ENCODE measurements at places on chromosomes 6 and 20. TPM values are rescaled to one million over a fixed set of nuclear protein-coding genes. Genes with fewer than 3 reads are reported as not detected.

- DNase-seq: no peak
These were observed 31.3 kb downstream of the GPRC6A start for GRCh38 chr6:116797585-116797984.

GRCh38 chr20:62576815-62577489, 65.4 kb upstream of the SLCO4A1 start:
- DNase-seq: no peak

DNA sequence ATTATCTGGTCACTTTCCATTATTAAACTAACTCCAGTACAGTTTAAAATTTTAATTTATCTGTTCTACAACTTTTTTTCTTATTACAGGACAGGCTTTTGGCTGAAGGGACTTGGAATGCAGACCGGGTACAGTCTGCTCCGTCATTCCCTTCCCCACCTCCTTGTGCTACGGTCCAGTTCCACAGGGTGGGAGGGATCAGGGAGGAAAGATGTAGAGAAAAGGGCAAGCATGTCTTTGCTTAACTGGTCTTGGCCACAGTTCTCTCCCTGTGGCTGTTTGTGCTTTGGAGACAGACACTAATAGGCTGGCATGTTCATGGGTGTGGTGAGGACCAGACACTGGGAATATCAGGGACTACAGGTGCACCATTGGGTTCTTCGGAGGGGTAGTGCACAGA, 12.1 kb upstream of the RGS17 start:
- no peak for DNase-seq

- DNase-seq: no peak
These were observed 385.6 kb downstream of the CDKAL1 start for GRCh38 chr6:20919677-20920385.

The PDE7B gene
- polyA plus RNA-seq: 2.2 TPM

GRCh38 chr6:168118935-168119334, 39.9 kb upstream of the FRMD1 start:
- no peak for DNase-seq

DNA sequence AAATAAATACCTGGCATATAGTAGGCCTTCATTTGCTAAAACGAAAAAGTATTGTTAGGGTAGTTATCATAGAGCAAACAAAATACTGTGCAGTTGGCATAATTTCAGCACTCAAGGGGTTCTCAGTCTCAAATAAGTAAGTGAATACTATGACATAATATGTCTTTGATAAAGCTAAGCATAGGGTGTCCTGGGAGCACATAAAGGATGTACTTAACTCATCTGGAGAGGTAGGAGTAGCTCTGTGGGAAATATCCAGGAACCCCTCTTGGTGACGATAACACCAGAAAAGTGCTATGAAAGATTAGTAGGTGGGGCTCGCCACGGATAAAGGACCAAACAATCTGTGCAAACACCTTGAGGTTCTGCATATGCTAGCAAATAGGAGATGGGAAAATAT, 23.2 kb downstream of the VNN1 start:
- DNase-seq: no peak

DNA sequence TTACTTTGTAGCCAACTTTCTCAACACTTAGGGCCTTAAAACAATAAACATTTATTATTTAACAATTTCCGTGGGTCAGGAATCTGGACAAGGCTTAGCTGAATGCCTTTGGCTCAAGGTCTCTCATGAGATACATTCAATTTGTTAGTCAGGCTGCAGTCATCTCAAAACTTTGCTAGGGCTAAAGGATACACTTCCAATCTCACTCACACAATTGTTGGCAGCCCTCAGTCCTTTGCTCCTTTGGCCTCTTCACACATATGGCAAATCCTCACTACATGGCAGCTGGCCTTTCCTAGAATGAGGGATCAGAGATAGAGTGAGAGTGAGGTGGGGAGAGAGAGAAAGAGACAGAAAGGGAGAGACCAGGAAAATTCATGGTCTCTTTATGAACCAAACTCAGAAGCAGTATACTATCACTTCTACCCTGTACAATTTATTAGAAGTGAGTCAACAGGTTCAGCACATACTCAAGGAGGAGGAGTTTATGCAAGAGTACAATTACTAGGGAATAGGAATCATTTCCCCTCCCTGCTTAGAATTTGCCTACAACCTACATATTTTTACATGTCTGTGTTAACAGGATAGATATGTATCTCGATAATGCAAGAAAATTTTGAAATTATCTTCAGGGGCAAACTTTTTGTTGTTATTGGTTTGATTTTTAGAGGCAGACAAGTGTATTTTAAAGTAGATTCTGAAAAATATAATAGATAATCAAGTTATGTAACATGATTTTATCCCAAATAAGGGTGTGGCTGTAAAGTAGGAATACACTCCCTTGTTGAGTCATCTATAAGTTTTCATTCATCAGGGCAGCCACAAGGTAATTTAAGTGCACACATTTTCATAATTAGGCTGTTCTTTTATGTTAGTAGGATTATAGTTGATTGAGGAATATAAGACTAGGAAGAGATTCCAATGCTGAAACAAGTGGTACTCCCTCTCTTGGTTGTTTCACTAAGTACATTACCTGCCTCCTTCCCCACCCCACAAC, 85.9 kb upstream of the HMGCLL1 start:
- no peak for DNase-seq

The SAMD5 gene
- polyA plus RNA-seq: not detected

The THBS2 gene
- 166 TPM for polyA plus RNA-seq

GRCh38 chr6:75114806-75115205, 91.0 kb downstream of the COL12A1 start:
- no peak for DNase-seq

GRCh38 chr6:156956286-156956685, 179.1 kb downstream of the ARID1B start:
- DNase-seq: no peak

The AGPAT4 gene
- 3.9 TPM for polyA plus RNA-seq

GRCh38 chr6:24581084-24581669, 64.8 kb downstream of the KIAA0319 start:
- DNase-seq: peak; percentile 57

DNA sequence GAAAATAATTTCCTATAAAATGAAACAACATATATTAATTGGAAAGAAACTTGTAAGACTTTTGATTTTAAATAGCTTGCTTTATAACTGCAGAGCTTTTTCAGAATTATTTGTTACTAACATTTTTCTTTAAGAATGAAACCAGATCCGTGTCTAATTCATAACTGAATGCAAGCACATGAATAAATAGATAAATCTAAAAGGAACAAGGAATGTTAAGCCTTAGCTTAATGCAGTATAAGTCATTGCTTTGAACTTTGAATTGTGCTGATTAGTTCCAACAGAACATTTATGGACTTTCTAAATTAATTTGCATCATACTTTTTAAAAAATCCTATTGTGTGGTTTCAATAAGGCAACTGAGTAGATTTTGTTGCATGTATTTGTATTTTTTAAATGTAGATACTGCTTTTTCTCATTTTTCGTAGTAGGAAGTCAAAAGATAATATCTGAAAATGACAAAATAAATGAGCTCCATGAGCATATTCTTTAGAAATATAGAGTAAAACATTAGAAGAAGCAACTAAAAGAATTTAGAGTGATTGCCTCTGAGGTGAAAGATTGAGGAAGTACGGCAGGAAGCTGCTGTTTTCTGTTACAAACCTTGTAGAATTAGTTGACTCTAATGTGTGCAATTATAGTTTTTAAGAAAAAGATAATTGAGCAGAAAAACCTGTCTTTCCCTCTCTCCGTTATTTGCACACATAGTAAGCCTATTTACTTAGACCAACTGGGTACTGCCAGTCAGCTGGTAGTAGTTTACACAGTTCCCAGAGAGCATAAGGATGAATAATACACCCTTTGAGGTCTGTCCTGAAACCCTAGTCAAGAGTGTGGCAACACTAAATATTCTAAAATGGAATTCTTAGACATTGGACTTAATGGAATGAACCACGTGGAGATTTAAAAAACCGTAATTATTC, 32.6 kb upstream of the SLC35D3 start:
- no peak for DNase-seq

DNA sequence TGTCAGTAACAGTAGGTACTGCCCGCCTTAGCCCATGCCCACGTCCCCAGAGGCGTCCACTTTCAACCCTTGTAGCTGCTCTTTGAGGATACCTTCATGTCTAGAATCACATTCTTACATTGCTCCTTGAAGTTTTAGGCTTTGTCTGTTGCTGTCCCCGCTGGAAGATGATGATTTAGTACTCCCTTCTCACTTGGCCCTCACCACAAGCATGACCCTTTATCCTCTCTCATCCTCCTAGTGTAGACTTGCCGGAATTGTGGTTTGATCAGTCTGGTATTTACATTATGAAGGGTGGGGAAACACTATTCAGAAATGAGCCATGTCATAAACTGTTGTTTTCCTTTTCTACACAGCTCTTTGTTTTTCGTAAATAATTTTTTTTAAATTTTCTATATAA, 87.4 kb downstream of the ARID1B start:
- DNase-seq: no peak

DNA sequence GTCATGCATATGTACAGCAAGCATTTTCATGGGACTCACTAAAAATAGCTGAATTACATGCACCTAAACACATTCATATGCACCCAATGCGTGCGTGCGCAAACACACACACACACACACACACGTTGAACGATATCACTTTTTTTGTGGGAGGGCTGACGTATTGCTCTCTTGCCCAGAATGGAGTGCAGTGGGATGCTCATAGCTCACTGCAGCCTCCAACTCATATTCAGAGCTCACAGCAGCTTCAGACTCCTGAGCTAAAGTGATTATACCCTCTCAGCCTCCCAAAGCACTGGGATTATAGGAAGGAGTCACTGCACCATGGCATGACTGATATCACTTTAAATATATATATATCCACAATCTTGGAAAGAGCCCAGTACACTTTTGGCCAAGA, 620.4 kb upstream of the MANEA start:
- no peak for DNase-seq

The HTR1E gene
- polyA plus RNA-seq: 0.02 TPM

DNA sequence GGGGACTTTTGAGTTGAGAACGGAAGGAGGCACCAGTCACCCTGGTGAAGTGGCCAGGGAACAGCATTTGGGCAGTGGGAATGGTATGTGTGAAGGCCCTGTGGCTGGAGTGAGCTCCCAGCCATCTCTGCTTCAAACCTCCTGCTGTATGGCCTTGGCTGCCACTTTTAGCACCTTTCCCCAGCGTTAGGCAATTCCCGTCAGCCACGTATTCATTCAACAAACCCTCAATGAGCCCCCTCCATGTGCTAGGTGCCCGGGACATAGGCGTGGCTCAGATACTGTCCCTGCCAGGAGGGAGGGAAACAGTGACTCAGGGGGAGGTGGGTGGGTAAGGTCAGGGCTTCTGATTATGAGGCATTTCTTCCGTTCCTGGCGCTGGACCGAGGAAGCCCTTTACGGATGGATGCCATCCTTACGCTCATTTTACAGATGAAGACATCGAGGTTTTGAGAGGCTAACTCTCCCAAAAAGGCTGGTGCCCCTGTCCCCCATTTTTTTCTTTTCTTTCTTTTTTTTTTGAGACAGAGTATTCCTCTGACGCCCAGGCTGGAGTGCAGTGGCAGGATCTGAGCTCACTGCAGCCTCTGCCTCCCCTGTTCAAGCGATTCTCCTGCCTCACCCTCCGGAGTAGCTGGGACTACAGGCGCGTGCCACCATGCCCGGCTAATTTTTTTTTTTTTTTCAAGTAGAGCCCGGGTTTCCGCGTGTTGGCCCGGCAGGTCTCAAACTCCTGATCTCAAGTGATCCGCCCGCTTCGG, 37.5 kb downstream of the SRC start:
- DNase-seq: peak; percentile 20

GRCh38 chr6:4567141-4567540, 209.1 kb upstream of the CDYL start:
- no peak for DNase-seq

The TULP1 gene
- not detected for polyA plus RNA-seq

The PDYN gene
- polyA plus RNA-seq: not detected

- DNase-seq: no peak
These were observed 106.2 kb upstream of the BACH2 start for GRCh38 chr6:90402831-90403192.

DNA sequence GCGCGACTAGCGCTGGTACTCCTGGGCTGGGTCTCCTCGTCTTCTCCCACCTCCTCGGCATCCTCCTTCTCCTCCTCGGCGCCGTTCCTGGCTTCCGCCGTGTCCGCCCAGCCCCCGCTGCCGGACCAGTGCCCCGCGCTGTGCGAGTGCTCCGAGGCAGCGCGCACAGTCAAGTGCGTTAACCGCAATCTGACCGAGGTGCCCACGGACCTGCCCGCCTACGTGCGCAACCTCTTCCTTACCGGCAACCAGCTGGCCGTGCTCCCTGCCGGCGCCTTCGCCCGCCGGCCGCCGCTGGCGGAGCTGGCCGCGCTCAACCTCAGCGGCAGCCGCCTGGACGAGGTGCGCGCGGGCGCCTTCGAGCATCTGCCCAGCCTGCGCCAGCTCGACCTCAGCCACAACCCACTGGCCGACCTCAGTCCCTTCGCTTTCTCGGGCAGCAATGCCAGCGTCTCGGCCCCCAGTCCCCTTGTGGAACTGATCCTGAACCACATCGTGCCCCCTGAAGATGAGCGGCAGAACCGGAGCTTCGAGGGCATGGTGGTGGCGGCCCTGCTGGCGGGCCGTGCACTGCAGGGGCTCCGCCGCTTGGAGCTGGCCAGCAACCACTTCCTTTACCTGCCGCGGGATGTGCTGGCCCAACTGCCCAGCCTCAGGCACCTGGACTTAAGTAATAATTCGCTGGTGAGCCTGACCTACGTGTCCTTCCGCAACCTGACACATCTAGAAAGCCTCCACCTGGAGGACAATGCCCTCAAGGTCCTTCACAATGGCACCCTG, 1.6 kb downstream of the TPBG start:
- DNase-seq: peak; percentile 73

DNA sequence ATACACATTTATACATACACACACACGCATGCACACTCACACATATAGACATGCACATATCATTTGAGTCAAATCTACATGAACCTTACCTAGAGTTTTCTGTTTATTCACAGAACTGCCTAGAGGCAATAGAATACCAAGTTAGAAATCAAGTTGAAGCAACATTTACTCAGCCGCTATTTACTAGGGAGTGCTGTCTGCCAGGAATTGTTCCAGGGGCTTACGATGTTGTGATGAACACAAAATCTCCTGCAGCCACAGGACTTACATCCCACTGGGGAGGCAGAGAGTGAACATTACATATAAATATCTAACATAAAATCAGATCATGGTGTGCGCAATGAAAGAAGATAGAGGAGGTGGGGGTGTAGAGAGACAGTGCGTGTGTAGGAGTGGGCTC, 80.4 kb downstream of the GCLC start:
- DNase-seq: no peak

The CD93 gene
- polyA plus RNA-seq: 0.02 TPM

GRCh38 chr20:48807586-48808381, 20.0 kb downstream of the PREX1 start:
- DNase-seq: no peak

- no peak for DNase-seq
These were observed 262.4 kb upstream of the AGPAT4 start for GRCh38 chr6:161536224-161536630.
